ENCODE measurements at places on chromosomes 11 and 22.

GRCh38 chr11:112298535-112298934 is 37.9 kb upstream of the PLET1 start:
- DNase-seq = no peak

DNA sequence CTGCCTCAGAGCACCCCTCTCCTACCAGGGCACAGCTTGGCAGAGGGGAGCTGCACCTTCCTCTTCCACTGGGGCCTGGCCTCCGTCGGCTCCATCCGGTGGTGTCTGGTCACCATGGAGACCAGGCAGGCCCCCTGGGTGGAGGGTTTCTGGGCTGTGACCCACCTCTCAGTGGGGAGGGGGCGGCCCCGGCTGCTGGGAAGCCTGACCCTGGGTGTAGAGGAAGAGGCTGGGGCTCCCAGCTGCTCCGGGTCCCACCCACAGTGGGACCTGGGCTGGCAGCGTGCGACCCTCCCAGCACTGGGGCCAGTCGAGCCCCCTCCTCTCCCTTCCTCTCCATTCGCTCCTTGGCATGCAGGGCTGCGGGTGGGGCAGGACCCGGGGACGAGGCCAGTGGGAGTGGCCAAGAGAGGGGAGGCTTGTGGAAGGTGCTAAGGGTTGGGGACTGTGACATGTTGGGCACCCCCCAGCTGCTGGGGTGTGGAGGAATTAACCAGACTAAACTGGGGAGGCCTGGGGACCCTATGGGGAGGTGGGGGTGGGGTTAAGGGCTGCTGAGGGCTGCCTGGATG is 46.8 kb downstream of the BRSK2 start:
- no peak for DNase-seq

GRCh38 chr11:2533587-2534133 is 88.9 kb downstream of the KCNQ1 start:
- DNase-seq = peak; percentile 93

DNA sequence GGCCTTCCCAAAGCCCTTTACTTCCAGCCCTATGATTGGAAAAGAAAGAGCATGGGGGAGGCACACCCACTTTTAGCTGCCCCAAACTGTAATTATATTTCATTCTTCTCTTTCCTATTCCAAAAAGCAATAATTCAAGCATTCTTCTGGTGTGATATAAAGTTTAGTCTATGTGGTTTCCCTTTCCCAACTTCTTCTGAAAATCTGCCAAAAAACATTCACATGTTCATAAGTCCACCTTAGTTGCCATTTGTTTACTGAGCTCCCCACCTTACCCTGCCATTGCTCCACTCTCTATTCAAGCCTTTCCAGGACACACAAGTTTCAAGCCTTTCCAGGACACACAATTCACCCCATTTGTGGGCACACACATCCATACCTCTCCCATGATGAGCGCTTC is 111.6 kb upstream of the BMAL1 start:
- no peak for DNase-seq

- no peak for DNase-seq
These were observed 21.4 kb downstream of the CD44 start for GRCh38 chr11:35160246-35160824.

GRCh38 chr11:8650401-8650990 is 32.0 kb downstream of the TRIM66 start:
- DNase-seq = no peak

GRCh38 chr11:61551634-61552033 is 29.2 kb downstream of the SYT7 start:
- peak; percentile 66 for DNase-seq

- no peak for DNase-seq
These were observed 64.6 kb downstream of the MYEOV start for GRCh38 chr11:69358398-69359020.

GRCh38 chr11:73781303-73781702 is 6.4 kb upstream of the MRPL48 start:
- DNase-seq = no peak

DNA sequence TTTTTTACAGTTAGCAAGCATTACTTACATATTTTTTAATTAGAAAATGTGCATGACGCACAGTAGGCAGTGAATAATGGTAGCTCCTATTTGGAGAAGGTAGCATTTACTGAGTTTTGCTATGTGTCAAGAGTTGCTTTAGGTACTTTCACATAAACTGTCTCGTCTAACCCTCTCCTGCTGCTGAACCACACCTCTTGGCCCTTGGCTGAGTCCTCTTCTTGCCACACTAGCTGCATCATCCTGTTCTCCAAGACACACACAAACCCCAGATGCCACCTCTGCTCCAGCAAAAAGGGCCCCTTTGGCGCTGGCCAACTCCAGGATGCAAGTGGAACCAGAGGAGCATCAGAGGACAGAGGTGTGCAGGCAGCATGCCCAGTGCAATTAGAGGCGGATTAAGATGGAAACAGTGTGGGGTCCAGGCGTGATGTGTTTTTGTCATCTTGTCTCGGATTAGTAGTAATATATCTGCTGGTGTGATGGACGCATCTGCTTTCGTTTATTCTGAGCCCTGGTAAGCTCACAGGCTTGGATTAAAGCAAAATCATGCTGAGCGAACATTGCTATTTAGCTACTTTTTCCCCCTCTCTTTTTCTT is 367.0 kb upstream of the CADM1 start:
- no peak for DNase-seq

DNA sequence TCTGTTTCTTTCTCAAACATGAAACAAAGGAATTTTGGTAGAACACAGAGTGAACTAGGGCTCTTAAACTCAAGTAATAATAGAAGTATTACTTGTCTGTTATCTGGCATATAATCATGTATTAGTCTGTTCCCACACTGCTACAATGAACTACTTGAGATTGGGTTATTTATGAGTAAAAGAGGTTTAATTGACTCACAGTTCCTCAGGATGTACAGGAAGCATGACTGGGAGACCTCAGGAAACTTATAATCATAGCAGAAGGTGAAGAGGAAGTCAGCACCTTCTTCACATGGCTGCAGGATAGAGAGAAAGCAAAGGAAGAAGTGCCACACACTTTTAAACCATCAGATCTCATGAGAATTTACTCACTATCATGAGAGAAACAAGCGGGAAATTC is 273.4 kb downstream of the ETS1 start:
- DNase-seq = no peak

DNA sequence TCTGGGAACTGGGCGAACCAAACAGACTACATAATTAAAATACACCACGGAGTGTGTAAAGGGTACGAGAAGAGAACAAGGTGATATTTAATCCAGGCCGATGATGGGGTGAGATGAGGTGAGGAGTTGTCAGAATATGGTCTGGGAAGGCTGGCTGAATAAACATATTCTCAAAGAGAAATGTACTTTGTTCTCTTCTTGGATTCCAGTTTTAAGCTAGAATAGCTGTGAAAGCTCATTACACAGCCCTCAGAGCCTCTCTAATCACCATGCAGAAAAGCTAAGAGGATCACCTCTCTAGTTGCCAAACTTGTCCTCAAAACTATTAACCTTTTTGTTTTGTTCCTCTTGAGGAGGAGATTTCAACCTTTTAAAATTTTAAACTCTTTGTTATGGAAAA is 89.8 kb downstream of the ATG16L2 start:
- no peak for DNase-seq

DNA sequence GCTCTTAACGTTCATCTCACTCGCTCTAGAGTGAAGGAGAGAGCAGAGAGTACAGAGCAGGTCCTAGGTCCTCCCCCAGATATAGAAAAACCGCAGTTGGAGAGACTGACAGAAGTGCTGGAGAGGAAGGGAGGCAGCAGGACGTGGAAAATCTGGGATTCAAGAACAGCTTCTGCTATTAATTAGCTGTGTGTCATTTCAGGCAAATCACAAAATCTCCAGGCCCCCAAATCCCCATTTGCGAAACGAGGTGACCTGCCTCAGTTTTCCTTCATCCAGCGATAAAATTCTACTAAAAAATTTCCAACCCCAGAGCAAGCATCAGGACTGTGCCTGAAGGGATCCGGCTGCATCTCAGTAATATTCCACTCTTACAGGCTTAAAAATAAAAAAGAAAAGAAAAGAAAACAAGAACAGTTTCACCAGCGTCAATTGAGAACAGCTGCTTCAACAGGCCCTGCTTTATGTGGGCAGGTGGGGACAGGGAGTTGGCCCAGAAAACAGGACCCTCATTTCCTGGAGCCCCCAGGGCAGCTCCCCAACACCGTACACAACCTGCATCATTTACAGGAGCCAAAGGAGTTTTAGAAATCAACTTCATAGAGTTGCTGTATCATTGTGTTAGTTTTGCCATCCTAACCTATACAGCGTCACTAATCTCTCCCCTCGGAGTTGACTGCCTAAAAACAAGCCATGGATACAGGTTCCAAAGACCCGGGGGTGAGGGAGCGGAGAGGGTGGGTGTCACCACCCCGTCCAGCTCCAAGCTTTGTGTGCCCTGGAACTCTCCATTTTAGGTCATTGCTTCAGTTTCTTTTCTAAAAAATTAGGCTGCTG is 2.3 kb upstream of the MALAT1 start:
- no peak for DNase-seq

- DNase-seq = no peak
These were observed 32.2 kb downstream of the SERPINH1 start for GRCh38 chr11:75594211-75594610.

- peak; percentile 97 for DNase-seq
These were observed at the start of gene CYB5R3 for GRCh38 chr22:42649246-42650099. CYB5R3 (minus strand) TSS chr22:42649392; CDS start chr22:42649315, 77 bp downstream.

DNA sequence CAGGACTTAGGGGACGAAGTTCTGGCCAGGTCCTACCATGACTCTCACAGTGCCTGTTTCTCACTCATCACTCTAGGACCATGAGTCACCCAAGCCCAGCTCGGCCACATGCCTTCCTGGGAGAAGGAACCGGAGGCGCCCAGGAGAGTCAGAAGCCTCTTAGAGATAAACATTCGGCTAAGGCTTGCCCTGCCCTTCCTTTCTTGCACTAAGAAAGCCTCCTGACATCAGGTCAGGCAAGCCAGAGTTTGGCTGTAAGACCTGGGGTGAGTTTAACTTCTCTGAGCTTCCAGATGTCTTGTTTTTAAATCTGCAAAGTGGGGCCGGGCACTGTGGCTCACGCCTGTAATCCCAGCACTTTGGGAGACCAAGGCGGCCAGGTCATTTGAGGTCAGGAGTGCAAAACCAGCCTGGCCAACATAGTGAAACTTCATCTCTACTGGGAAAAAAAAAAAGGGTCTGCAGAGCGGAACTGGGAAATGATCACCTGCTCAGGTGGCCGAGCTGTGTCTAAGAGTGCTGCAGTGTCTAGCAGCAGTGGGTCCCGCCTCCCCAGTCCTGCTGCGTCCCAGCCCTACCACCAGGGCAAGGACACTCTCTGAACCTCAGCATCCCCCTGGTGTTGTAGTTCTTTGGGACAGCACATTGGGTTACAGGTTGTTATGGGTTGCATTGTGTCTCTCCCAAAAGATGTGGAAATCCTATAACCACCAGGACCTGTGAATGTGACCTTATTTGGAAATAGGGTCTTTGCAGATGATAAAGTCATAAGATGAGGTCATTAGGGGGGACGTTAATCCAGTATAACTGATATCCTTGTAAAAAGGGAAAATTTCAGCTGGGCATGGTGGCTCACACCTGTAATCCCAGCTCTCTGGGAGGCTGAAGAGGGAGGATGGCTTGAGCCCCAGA is 1.8 kb upstream of the CARS1 start:
- DNase-seq = peak; percentile 46

DNA sequence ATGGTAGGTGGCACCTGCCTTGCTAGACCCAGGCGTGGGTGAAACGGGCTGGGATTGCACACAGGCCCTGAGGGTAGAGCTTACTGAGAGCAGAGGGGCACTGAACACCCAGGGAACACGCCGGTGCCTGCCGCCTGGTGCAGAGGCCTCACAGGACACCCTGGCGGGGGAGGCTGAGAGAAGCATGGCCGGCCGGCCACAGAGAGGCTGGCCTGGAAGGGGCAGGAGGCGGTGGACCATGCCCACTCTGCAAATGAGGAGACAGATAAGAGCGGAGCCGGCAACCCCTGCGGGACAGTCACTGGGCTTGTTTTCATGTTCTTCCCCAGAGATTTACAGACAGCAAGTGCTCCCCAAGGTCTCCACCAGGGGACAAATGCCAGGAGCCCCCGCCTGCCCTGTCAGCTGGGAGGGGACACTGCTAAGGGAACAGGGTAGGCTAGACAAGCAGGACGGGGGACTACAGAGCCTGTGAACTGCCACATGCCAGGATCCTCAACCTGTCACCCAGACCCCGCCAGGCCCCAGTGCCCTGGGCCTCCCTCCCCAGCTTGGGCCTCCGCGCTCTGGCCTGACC is 38.5 kb upstream of the TCF20 start:
- no peak for DNase-seq

DNA sequence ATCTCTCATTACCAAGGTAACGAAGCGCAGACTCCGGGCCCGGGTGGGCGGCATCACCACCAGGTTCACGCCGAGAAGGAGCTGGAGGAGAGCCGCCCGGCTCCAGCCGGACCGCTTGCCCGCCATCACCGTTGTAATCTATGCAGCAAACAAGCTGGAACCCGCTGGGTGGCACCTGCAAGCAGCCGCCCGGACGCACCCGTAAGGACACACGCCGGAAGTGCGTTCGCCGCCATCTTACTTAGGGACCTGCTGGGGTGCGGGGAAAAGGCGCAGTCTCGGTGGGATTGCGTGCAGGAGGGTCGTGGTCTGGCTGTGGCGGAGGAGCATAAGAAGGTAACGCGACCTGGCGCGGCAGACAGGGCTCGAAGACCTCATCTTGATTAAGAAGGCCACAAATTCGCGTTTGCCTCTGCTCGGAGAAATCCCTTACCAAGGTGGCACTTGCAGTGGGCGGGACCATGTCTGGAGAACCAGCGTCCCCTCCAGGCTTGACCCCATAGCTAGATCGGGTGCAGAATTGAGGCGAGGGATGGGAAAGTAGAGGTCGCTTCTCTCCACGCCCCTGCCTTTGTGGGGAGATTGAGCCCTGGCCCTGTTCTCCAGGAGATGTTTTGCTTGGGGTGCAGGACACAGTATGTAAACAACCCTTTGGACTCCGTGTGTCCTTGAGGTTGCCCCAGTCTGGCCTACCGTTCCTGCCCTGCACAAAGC is at the start of gene ACP2:
Gene ACP2, minus strand, starts transcription at position 151 of the 714 bp plus-strand sequence. Its CDS starts 25 bp downstream, at position 126.
- DNase-seq = peak; percentile 89

- peak; percentile 48 for DNase-seq
These were observed 28.3 kb upstream of the WNT11 start for GRCh38 chr11:76234416-76235232.

DNA sequence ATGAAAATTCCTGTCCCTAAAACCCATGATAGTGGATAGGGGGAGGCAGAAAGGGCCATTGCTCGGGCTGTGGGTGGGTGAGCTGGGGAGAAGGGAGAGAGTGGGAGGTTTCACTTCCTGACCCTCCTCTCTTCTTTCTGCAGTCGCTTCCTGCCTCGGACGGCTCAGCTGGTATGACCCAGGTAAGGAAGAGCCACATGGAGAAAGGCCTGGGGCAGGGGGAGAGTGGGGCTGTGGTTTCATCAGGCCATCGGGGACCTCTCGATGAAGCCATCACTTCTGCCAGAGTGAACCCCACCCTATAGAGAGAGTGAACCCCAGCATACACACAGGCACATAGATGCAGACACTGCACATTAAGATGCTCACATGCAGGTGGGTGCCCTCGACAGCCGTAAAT is 12.6 kb downstream of the CD5 start:
- no peak for DNase-seq

GRCh38 chr11:115792903-115793302 is 288.7 kb upstream of the CADM1 start:
- DNase-seq = no peak
